ENCODE measurements at places on chromosomes 6 and 20. TPM values are rescaled to one million over a fixed set of nuclear protein-coding genes. Genes with fewer than 3 reads are reported as not detected.

The CCND3 gene
- 182 TPM for total RNA-seq

The SIRPB1 gene
- total RNA-seq: 0.57 TPM

The VNN1 gene
- 0.09 TPM for total RNA-seq

The HSPA12B gene
- total RNA-seq: 0.48 TPM

The EPHA7 gene
- total RNA-seq: 0.08 TPM

The CLDN20 gene
- not detected for total RNA-seq

The CYP21A2 gene
- not detected for total RNA-seq

The DEFB124 gene
- total RNA-seq: not detected

The CNKSR3 gene
- total RNA-seq: 5.9 TPM

The E2F1 gene
- total RNA-seq: 29.6 TPM

The GSS gene
- 56.7 TPM for total RNA-seq

The KCNK15 gene
- 0.62 TPM for total RNA-seq

The KHDC1 gene
- 3.8 TPM for total RNA-seq

The CRISP3 gene
- total RNA-seq: not detected

The PRKN gene
- total RNA-seq: 0.10 TPM

The MAS1 gene
- total RNA-seq: not detected

The MEI4 gene
- total RNA-seq: not detected

The OR2H1 gene
- not detected for total RNA-seq

The KCNK5 gene
- 1.1 TPM for total RNA-seq

The CST7 gene
- not detected for total RNA-seq

The DEF6 gene
- total RNA-seq: 0.06 TPM

Measured in A549 treated with CpdA at 1 μM for 4 hours (cell line).